Stimulated activated CD8-positive, alpha-beta memory T cell treated with anti-CD3 and anti-CD28 coated beads, Interleukin-4, amount 100 ng/mL, for 4 hours (primary cell): ENCODE measurements at places on chromosomes 7 and 10.

DNA sequence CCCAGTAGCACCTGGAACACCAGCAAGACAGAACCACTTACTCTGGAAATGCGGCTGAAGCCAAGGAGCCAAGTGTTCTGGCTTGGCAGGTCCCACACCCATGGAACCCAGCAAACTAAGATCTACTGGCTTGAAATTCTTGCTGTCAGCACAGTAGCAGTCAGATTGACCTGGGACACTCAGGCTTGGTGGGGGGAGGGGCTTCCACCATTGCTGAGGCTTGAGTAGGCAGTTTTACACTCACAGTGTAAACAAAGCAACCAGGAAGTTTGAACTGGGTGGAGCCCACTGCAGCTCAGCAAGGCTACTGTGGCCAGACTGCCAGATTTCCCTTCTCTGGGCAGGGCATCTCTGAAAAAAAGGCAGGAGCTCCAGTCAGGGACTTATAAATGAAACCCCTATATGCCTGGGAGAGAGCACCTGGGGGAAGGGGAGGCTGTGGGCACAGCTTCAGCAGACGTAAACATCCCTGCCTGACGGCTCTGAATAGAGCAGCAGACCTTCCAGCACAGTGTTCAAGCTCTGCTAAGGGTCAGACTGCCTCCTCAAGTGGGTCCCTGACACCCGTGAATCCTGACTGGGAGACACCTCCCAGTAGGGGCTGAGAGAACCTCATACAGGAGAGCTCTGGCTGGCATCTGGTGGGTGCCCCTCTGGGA is 121.2 kb downstream of the MTERF1 start:
- DNase-seq = no peak

GRCh38 chr7:137625197-137625596 is 221.6 kb downstream of the DGKI start:
- no peak for DNase-seq

DNA sequence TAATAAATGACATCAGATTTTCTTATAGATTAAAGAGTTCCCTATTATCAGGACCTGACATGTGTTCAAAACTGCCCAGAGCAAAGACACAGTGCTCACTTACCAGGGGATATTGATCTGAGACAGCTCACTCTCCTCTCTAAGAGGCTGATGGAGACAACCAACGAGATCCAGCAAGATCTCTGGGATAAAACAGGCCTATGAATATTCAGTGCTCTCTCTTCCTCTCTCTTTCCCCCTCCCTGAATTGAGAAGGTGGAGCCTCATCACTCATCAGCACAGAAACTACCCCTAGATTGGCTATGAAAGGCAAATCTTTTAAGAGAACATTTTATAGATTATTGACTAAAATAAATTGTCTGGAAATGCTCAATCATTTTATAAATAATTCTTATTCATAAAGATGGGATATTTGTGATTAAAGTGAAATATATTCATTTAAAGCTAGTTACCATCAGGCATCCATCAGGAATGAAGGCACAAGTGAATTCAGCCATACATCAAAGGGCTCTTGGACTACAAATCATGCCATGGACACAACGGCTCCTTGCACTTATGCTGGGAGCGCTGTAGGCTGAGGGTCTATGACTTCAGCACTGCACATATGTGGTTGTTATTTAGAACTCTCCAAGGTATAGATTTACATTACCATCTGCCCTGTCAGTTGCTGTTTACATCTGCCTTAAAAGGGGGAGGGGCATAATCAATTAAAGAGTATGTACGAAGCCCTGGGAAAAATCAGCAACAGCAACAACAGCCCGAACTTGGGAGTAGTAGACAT is 3.4 kb upstream of the PPP1R17 start:
- DNase-seq = no peak

GRCh38 chr10:124820121-124820520 is 18.5 kb downstream of the ABRAXAS2 start:
- no peak for DNase-seq
